Jurkat, Clone E6-1 (cell line): ENCODE measurements at places on chromosomes 3 and 15.
A peak's percentile ranks its signal among the peaks of the same experiment; 100 is the strongest.

DNA sequence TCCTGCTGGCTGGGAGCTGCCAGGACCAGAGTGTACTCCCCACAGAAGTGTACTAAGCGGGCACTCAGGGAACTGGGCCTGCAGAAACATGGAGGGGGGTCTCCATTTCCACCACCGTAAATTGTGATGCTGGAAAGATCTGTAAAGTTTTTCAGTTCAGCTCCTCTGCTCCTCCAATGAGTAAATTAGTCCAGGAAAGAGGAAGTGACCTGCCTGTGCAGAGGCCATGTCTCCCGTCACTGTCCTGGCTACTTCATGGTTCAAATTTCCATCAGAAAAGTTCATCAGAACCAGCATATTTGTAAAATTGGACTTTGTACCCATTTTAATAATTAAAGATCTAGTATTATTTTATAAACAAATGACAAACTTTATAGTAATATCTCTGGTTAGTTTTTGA is 226.7 kb upstream of the THBS1 start:
- no peak for DNase-seq

DNA sequence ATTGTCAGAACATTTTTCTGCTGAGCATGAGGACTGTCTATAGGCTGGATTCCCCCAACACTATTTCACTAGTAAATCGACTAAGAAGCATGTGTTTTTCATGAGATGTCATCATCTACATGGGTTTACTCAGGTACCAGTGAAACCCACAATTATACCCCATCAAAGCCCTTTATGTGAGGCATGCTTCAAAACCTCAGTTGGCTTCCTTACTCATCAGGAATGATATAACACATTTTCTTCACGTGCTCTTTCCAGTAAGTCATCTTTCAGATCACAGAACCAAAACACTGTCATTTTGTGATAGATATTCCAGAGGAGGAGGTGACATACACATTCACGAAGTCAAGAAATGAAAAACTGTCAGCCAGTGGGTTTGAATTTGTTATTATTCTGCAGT is 116.5 kb downstream of the ANO10 start:
- peak; percentile 24 for DNase-seq

GRCh38 chr15:33438396-33438795 is 127.6 kb downstream of the RYR3 start:
- DNase-seq, result no peak

- no peak for DNase-seq
Measured at GRCh38 chr15:70605606-70606410, 157.6 kb downstream of the UACA start.

- no peak for DNase-seq
Measured at GRCh38 chr3:54527521-54527920, 400.3 kb downstream of the LRTM1 start.

DNA sequence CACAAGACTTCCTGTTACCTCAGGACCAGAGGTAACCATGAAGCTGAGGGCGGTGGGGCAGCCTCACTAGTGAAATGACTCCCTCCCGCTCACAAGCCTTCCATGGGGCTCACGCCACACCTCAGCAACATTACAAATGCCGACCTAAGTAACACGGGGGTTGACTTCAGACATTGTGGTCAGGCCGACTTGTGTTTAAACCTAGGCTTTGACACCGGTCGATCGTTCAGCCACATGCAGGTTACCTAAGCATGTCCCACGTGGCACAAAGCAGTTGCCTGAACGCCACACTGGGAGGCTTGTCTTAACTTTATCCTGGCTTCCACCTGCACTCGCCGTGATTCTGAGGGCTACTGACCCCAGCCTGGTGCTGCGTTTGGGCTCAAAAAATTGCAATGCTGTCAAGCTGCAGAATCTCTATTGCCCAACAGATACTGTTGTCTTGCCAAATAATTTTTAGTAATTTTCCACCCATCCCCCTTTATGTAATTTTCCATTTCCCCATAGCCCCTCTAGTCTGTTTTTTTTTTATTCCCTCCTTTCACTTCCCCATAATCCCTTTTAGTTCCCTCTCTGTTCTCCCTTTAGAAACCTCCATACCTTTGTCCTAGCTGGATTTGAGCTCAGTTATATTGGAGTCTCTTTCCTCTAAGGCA is 158.6 kb upstream of the RGMA start:
- no peak for DNase-seq

- no peak for DNase-seq
Measured at GRCh38 chr15:65177901-65178300, 7.2 kb downstream of the CLPX start.

DNA sequence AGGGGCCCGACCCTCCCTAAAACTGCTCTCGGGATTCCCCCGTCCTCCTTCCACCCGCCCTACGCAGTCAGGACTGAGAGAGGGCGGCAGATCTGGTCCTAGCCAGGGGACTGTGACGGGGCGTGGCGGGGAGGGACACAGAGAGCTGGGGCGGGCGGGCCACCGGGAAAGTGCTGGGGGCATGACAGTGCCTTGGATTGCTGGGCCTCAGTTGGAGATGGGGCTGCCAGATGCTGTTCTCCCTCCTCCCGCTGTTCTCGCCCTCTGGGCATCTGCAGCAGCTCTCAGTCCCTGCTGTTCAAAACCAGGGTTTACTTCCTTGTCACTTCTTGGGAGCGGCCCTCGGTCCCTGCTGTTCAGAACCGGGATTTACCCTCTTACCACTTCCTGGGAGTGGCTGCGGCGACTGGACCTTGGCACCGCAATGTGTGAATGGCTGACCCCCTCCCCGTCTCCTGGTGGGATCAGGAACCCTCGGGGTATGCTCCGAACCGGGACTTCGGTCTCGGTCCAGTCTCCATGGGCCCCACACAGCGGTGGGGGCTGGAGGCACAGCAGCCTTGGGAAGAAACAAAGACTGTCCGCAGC is 1.8 kb upstream of the RPP25 start:
- no peak for DNase-seq
